KG1 (cell line): ENCODE measurements at places on chromosomes 5 and 9.

GRCh38 chr9:134134949-134135342, 936 bp upstream of the WDR5 start:
- no peak for DNase-seq

GRCh38 chr5:128253161-128253560, 169.6 kb downstream of the SLC12A2 start:
- no peak for DNase-seq

DNA sequence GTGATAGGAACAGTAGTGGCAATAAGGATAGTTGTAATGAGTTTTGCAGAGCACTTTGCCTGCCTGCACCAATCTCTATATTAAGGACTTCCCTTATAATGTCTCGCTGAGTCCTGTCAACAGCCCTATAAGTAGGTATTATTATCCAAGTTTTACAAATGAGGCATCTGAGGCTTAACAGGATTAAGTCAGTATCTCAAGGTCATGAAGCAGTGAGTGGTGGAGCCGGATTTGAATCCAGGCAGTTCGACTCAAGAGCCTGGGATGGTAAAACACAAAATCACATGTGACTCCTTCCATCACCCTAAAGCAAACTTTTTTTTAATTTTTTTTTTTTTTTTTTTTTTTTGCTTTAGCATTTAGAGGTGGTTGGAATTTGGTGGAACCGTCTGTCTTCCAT, 59.0 kb upstream of the RARS1 start:
- DNase-seq: no peak

- no peak for DNase-seq
Observed at GRCh38 chr5:95619096-95619495, 791 bp upstream of the GPR150 start.
